ENCODE measurements at places on chromosomes 2 and 18.

GRCh38 chr2:206160125-206160806 lies 571 bp downstream of the EEF1B2 start:
- DNase-seq, result no peak

- no peak for DNase-seq
Measured at GRCh38 chr2:42922790-42923579, 130.6 kb upstream of the HAAO start.

DNA sequence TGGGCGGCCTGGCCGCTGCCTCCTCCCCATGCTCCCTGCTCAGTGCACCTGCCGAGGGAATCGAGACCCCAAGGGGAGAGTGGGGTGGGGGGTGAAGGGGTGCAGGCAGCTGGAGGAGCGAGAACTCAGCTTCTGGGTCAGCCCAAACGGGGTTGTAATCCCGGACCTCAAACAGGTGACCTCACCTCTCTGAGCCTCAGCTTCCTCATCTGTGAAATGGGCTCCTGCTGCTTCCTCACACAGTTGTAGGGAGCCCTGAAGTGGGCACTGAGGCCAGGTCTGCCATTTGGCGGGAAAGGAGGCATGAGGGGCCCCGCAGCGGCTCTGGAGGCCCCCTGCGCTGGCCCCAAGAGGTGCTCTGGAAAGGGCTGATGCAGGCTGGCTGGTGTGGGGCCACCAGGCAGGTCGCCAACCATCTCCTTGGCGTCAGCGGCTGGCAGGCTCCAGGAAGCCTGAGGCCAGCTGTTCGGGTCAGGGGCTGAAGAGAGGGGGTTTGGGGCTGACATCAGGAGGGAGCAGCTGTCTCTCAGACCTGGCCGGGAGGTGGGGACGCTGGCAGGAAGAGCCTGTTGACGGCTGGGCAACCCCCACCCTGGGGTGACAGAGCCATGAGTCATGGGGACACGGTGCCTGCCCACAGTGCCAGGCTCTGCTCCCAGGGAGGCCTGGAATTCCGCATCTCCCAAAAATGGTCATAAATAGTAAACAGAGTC lies 4.9 kb downstream of the KLHL30 start:
- no peak for DNase-seq

DNA sequence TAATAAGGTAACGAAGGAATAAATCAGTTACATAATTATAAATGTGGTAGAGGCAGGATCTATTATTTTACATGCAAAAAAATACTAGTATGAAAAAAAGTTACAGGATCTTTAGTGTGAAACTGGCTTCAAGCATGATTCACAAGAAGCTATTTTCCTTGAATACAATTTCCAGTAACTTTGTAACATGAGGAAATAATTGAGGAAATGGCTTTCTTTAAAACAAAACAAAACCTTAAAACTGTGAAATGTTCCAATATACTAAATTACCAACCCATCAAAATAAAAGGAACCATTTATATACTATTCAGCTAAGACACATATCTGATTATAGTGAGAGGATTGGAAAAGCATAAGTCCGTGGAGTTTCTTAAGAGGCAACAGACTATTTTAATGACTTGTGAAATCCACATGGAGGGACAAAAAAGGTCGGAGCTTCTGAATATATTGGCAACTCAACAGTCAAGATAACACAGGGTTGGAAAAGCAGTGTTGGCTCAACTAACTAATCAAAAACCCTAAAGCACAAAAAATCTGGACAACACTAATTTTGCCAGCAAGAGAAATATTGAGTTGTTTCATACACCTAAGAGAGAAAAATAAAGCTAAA lies 10.6 kb downstream of the IRS1 start:
- no peak for DNase-seq

DNA sequence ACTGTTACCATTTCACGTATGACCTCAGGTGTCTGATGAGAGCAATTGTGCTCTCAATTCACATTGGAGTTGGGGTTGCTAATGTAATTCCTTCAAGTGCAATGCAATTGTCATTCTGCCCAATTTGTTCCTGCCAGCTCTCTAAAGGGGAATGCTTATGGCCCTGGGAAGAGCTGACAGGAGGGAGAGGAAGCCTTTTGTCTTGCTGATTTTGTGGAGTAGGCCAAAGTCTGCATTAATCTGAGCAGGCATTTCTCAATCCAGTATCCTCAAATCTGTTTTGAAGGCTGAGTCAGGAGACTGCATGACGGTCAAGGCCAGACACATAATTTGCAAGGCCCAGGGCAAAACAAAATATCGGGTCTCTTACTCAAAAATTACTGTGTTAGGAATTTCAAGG lies 326.4 kb upstream of the SPHKAP start:
- no peak for DNase-seq

DNA sequence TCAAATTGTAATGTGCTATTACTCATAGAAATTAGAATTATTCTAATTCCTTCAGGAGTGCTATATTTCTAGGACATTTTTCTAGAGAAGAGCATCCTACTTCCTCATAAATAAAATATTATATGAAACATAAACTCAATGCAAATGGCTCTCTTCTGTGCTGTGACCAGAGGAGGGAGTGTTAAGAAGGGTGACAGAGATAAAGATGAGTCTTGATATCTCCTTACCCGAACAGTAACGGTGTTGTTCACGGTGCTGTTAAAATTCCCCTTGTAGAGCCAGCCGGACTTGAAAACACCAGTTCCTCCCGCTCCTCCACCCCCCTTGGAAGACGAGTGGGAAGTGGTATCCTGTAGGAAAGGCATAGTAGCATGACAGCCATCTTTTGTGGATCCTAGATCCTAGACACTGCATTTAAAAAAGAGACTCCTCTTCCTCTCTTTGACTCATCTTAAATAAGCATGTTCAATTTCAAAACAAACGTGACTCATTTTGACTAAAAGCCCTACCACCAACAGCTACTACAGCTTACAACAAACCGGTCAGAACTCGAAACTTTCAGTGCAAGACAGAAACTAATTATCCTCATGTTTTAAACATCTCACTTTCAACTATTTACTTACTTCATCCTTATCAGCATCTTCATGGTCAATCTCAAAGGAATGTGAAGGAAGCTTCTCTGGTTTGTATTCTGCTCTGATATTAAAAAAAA lies 156.3 kb downstream of the DOCK10 start:
- no peak for DNase-seq

GRCh38 chr2:138997856-138998517 lies 217.8 kb upstream of the NXPH2 start:
- no peak for DNase-seq

DNA sequence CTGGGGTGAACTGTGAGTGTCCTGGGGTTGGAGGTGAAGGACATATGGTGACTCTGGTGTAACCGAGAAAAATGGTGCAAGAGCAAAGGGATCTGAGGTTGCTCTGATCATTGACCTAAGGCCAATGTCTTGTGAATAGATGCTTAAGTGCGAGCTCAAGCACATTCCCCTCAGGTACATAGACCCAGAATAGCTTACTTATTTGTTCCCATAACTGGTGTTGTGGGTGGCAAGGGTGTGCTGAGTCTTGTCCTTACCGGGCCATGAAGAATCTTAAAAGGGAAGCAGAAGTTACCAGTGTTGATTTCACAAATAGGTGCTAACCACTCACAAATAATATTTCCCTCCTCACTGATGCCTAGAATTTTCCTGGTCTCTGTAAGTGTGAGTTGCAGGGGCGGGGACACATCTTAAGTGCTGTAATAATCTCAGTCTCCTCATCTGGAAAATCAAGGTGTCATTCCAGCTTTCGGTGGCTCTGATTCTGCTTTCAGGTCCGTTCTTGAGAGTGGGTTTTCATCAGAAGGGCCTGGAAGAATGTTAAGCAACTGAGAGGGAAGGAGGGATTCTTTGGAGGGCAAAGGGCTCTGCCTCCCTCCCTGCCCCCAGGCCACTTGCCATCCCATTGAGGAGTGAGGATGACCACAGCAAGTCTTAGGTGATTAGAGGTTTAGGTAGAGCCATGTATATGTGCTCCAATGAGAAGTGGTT lies 54.9 kb downstream of the LIPG start:
- no peak for DNase-seq

GRCh38 chr2:237434866-237435311 lies 20.9 kb upstream of the COL6A3 start:
- DNase-seq, result peak; percentile 84

GRCh38 chr2:216533609-216534008 lies 35.0 kb downstream of the RPL37A start:
- no peak for DNase-seq

DNA sequence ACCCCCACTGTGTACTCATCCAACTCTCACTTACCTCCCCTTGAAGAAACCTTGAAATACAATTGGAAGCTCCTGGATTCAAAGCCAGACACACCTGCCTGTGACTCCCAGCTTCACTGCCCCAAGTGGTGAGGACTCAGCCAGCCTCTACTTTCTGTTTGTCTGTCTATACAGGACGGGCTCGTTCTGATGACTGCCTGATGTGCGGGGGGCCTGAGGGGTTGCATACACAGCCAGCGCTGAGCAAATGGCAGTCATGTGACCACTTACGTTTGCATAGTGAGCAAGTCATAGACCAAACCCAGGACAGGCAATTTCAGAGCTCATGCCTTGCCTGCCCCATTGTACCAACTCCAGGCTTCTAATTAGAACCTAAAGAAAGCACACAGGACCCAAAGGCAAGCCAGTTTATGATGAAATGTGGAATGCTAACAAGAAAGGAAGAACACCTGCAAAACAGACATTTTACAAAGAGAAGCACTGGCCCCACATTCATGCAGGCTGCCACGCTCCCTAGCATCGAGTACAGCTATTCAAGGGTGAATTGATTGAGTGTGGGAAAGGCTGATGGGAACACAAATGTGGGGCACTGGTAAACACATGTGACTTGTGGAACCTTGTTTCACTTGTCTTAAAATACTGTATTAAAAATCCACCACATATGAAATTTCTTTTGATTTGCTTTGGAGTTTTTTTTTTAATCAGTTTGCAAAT lies 137.8 kb downstream of the LNPK start:
- no peak for DNase-seq

DNA sequence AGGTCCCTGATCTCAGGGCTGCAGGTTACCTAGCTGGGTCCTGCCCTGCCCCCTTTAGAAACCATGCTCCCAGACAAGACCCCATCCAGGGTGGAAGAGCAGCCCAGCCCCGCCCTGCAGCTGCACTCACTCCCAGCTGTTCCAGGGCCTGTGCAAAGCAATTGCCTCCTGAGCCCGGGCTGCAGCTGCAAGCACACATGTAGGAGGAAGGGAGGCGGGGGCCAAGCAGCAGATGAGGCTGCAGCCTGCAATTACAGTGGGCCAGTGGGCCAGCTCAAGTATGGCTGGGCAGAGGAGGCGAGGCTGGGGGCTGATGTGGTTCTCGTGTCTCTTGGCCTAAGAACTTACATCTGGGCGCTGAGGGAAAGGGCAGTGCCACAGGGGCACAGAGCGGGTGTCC lies 65.4 kb upstream of the TUBA3E start:
- DNase-seq, result no peak

DNA sequence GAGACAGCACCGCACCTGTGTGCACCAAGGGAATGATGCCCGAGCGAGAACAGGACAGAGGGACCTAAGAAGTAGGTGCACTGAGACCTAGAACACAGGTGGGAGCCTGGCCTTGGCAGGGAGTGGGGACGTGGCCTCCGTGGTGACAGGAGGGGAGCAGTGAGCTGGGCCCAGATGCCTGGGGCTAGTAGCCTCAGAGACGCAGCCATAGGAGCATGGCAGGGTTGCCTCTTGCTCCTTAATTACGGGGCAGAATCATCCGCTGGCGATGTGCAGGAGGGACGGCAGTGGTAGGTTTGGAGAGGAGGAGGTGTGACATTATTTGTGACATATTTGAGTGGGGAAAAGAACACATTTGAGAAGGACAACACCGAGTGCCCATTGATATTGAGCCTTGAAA lies 57.0 kb upstream of the HPCAL1 start:
- DNase-seq, result no peak

DNA sequence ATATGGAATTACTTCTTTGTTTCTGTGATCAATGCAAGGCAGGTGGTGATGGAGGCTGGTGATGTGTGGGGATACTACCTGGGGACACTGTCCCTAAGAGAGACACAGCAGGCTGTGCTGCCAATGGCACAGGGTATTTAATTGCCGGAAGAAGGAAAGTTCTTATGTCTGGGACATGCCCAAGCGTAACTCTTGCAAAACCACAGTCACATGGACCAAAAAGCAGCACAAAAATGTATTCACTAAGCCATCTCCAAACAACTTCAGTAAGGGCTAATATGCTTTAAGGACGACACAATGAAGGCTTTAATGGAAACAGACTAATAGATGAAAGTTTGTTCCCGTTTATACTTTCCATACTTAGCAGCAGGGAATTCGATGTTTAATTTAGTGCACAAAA lies 49.7 kb upstream of the AP1S3 start:
- DNase-seq, result no peak

Measured in GDM1 (cell line).